ENCODE measurements at places on chromosomes 7 and 10.

DNA sequence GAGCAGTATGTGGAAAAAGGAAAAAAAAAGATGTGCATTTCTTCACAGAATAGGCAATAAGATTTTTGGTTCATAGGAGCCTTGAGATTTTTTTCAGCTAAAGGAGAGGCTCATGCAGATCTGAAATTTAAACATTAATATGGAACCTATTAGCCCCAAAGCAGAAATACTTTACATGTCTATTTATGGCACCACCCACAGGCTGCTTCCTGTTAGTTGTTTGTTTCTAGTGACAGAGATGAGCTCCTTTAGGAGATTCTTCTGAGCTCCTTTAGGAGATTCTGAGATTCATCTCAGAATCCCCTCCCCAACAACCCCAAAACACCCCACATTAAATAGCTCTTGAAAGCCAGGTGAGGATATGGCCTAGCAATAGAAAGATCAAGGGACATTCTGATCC lies 27.9 kb upstream of the HPS1 start:
- no peak for DNase-seq

DNA sequence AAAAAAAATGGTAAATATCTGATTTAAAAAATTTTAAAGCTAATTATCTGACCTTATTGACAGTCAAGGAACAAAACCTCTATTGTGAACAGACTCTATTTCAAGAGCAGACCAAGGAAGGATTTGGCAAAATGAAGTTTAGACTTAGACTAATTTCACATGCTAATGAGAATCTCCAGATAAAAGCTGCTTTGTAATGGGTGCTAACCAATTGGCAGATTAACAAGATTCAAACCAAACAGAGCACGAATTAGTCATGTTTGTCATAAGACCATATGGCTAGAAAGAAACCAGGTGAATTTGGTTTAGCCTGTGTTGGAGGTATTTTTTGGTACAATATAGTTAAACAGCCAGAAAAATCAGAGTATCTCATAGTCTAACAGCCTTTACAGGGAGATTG lies 429.1 kb upstream of the NFE2L3 start:
- no peak for DNase-seq

- no peak for DNase-seq
Measured at GRCh38 chr7:92352009-92352408, 95.3 kb upstream of the GATAD1 start.

DNA sequence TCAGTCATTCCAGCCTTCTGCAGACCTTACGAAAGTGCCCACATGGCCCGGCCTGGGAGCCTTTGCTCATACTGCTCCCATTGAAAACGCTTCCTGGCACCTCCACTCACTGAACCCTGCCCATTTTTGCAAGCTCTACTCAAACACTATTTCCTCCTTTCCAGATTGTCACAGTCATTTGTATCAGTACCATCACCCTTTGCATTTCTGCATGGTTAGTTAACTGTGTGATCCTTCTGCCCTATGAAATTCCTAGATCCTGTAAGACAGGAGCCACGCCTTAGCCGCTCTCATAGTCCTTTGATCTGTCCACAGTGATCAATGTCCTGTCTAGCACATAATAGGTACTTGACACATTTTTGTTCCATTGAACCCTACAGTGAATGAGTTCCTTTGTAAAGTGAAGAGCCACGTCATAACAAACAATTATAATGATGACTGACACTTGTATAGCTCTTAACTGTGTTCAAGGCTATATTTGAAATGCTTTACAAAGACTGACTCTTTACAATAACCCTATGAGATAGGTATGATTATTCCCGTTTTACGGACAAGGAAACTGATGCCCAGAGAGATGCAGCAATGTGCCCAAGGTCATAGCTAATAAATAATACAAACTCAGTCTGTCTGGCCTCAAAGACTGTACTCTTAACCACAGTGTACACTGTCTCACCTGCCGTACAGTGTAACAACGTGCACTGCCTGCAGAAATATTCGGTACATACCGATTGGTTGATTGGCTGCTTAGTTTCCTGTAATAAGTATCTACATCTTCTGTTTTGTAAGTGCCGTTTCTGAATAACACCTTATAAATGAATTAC lies 16.6 kb upstream of the ITIH2 start:
- DNase-seq: no peak

DNA sequence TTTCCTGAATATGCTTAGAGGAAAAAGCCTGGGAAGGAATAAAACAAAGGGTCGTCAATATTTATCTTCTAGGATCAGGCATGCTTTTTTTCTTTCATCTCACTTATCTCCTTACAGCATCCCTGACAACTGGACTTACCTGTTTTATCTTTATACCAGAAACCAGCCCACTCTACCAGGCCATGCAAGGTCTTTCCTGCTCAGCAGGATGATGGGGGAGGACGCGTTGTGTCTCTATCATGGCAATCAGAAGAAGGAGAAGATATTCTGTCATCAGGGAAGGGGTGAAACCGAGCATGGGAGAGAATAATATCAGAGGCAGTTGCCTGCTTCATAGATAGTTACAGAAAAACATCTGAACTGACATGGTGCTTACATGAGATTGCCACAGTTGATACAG lies 445.6 kb downstream of the DPP6 start:
- no peak for DNase-seq

- DNase-seq: no peak
Measured at GRCh38 chr7:27551803-27552400, 110.8 kb downstream of the HIBADH start.

GRCh38 chr10:61211468-61211867 lies 241.7 kb downstream of the TMEM26 start:
- no peak for DNase-seq

GRCh38 chr10:127976286-127976685 lies 69.4 kb downstream of the PTPRE start:
- DNase-seq: no peak

DNA sequence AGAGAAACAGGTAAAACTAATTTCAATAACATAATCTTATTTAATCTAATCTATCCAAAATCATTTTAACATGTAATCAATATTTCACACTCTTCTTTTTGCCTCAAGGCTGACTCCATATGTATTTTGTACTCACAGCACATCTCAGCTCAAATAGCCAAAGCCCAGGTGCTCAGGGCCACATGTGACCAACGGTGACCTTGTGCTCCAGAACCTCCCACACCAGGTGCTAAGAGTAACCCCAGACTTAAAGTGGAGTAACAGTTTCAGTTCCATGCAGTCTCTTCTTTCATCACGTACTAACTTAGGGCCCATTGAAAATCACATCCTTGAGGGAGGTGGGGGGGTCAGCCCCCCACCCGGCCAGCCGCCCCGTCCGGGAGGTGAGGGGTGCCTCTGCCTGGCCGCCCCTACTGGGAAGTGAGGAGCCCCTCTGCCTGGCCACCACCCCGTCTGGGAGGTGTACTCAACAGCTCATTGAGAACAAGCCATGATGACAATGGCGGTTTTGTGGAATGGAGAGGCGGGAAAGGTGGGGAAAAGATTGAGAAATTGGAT lies 47.3 kb downstream of the NCAPG2 start:
- no peak for DNase-seq

GRCh38 chr7:138785587-138786437 lies 12.0 kb upstream of the TMEM213 start:
- no peak for DNase-seq

DNA sequence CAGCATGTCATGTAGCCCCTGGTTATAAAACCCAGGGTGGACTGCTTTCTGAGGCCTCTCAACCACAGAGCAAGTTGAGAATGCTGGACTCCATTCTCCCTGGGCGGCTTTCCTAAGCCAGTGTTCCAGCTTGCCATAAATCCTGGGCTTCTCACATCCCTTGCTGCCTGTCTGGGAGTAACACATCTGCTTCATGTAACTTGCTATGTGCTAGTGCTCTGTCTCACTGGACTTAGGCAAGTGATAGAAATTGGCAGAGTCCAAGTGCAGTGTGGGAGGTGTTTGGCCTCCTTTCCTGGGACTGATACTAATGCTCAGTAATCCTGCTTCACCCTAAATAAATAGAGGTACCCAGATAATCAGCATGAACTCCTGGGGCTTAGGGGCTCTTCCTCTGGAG lies 277.1 kb upstream of the POM121L12 start:
- no peak for DNase-seq

DNA sequence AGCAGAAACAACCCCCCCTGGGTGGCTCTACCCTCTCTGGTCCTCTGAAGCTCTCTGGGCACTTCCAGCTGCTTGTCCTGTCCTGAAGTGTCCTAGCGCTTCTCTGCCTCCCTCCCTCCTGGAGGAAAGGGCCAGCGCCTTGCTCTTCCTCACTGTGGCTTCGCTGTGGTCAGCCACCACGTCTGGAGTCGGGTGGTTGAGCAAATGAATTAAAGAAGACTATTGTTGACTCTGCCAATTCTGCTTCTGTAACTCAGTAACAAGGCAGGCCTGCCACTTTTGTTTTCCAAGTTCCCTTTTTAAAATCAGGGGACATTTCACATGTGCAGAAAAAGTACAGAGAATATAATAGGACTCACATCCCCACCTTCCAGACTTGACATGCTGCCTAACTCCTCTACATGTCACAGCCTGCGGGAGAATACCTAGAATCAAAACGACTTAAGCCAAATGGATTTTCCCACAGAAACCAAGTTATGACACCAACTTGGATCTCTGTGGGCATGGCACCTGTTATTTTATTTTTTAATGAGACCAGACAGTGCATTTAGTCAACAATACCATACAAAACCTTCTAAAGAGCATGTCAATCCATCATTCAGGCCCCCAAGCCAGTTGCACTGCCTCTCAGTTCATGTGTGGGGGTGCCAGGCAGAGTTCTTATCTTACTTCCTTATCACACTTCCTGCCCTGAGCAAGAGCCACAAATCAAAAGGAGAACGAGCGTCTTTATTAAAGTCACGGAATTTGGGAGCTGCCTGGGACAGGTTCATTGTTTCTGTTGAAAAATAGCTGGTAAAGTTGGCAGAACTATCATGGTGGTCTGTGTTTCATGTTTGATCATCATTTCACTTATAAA lies 6.8 kb downstream of the FFAR4 start:
- DNase-seq: no peak

DNA sequence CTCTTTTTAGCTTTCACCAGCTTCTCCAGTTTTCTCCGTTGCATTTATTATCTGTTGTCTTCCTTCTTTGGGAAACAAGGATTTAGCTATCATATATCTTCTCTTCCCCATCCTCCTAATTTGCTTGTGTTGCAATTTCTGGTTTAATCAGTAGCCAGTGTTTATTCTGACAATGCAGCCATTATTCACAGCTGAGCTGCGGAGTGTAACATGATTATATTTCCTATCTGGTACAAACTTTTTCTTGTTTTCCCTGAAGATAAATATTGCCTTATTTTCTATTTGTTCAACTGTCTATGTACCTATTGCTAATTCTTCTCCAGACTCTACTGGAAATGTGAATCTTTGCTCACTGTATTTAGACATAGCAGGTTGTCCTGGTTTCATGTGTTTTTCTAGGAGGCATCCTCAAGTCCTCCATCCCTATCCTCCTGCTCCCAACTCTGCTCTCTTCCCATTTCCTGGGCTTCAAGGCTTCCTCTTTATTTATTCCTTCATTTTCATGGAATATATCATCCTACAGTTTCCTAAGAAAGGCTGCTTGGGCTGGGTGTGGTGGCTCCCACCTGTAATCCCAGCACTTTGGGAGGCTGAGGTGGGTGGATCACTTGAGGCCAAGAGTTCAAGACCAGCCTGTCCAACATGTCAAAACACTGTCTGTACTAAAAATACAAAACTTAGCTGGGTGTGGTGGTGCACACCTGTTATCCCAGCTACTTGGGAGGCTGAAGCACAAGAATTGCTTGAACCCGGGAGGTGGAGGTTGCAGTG lies 72.4 kb upstream of the KDM7A start:
- DNase-seq: no peak

DNA sequence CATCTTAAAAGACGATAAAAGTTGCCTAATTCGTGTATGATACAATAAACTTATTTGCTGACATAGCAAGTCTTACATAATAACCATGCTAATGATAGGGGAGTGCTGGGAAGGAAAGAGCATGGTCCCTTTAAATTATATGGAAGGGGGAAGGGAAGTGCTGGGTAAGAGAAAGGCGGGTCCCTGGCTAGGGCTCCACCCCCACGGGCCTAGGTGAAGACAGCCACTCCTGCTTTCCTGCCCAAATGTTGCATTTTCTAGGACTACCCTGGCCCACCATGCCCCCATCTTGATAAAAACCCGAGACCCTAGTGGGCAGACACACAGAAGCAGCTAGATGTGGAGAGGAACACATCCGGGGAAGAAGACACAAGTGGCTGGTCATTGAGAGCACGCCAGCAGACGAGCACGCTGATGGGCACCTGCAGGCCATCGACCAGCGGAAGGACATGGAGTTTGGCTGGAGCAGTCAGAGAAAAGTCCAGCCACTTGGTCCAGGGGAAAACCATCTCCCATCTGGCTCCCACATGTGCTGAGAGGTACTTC lies 328.7 kb downstream of the ARL4A start:
- no peak for DNase-seq

- DNase-seq: no peak
Measured at GRCh38 chr7:157022681-157023588, 12.5 kb upstream of the MNX1 start.

DNA sequence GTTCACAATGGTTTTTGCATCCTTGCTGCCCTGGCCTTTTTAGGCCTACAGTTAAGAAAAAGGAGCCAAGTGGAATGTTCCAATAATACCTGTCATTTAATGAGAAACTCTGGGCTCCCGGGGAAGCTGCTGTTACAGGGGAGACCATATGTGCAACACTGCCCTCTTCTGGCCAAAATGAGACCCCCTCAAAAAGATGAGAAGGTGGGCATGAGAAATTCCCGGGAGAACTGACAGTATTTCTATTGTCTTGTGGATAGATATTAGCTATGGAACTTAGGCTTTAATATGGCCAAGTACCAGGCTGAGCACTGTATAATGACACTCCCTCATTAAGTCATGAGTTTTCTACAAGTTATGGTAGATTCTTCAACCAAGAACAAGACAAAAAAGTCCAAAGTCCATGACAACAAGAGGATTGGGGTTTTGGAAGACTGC lies 99.4 kb downstream of the CCDC3 start:
- DNase-seq: peak; percentile 34

GRCh38 chr7:75971961-75972763 lies 22.2 kb downstream of the TMEM120A start:
- DNase-seq: no peak

DNA sequence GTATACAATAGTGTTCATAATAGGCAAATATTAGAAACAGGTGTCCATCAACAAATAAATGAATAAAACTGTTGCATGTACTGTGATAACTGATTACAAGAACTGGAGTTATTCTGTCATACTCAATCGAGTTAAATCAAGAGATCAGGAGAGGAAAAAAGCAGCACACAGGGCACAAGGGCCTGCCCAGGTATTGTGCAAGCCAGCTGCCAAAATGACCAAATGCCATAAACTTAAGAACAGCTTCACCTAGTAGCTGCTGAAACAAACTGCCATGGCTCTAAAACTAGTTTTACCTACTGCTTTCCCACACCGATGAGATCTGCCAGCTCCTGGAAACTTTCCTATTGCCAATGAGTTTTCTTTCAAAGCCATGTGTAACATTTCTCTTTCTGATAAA lies 12.2 kb downstream of the GSAP start:
- no peak for DNase-seq

- DNase-seq: no peak
Measured at GRCh38 chr7:2066251-2066919, 166.4 kb downstream of the MAD1L1 start.

GRCh38 chr7:1843271-1843861 lies 173.3 kb downstream of the ELFN1 start:
- no peak for DNase-seq

Data from stimulated activated CD4-positive, alpha-beta T cell treated with anti-CD3 and anti-CD28 coated beads, Interleukin-1b, Interleukin-23, amount 100 ng/mL, for 4 hours (primary cell).